Glutamatergic neuron (in vitro differentiated cells): ENCODE measurements at places on chromosomes 4 and X. TPM values are rescaled to one million over a fixed set of nuclear protein-coding genes. Genes with fewer than 3 reads are reported as not detected.

Gene CFP
- 0.49 TPM for total RNA-seq

Gene KLB
- total RNA-seq, result not detected

Gene SMIM31
- not detected for total RNA-seq

Gene ASMTL
- 45.5 TPM for total RNA-seq

Gene NEIL3
- 1.4 TPM for total RNA-seq

Gene TMPRSS11B
- not detected for total RNA-seq

Gene ARHGEF38
- not detected for total RNA-seq

Gene MGAT4D
- not detected for total RNA-seq

Gene PRDM8
- 16.6 TPM for total RNA-seq

Gene PHOX2B
- 101 TPM for total RNA-seq

Gene ATP1B4
- total RNA-seq, result not detected

Gene CCDC149
- total RNA-seq, result 5.2 TPM

Gene GNRHR
- not detected for total RNA-seq

Gene RBM46
- total RNA-seq, result 7.9 TPM

Gene USP9X
- total RNA-seq, result 120 TPM

Gene LPAR4
- total RNA-seq, result 3.2 TPM

Gene MAGEA12
- 1.1 TPM for total RNA-seq

Gene LEF1
- total RNA-seq, result 0.98 TPM

Gene CXorf49
- not detected for total RNA-seq

Gene F8
- total RNA-seq, result 1.8 TPM

Gene ARMCX4
- total RNA-seq, result 22.1 TPM

Gene INPP4B
- total RNA-seq, result 2.4 TPM

Gene CXCR3
- total RNA-seq, result not detected

Gene COL4A5
- 3.2 TPM for total RNA-seq

Gene TRIM60
- not detected for total RNA-seq

Gene DNAAF6
- total RNA-seq, result not detected

Gene PRPS2
- total RNA-seq, result 1.8 TPM

Gene SYTL4
- total RNA-seq, result 0.25 TPM

Gene HSFX3
- total RNA-seq, result not detected

Gene NPY2R
- total RNA-seq, result not detected

Gene HPSE
- total RNA-seq, result 1.8 TPM

Gene GPC3
- total RNA-seq, result 4.2 TPM

Gene SSX2B
- total RNA-seq, result not detected

Gene SUPT20HL1
- total RNA-seq, result not detected

Gene USP26
- total RNA-seq, result not detected

Gene FAT1
- total RNA-seq, result 34.3 TPM

Gene GUCY2F
- not detected for total RNA-seq

Gene ADH7
- not detected for total RNA-seq

Gene TMEM31
- not detected for total RNA-seq

Gene FAT4
- 6.8 TPM for total RNA-seq

Gene RTL9
- 1.8 TPM for total RNA-seq

Gene CLCN3
- 58.1 TPM for total RNA-seq

Gene NWD2
- total RNA-seq, result 0.17 TPM

Gene MAGEA2
- 2.7 TPM for total RNA-seq

Gene BMPR1B
- total RNA-seq, result 2.4 TPM

Gene RXFP1
- total RNA-seq, result not detected

Gene MAGED4
- total RNA-seq, result 192 TPM

Gene RS1
- not detected for total RNA-seq

Gene SEPSECS
- 11.7 TPM for total RNA-seq

Gene BTK
- total RNA-seq, result 1.1 TPM

Gene KLF8
- 9.4 TPM for total RNA-seq

Gene HSFX4
- not detected for total RNA-seq

Gene DUSP21
- total RNA-seq, result not detected

Gene CLNK
- not detected for total RNA-seq

Gene SORCS2
- total RNA-seq, result 29.5 TPM

Gene CNGA1
- total RNA-seq, result not detected
